Activated naive CD4-positive, alpha-beta T cell treated with anti-CD3 and anti-CD28 coated beads for 36 hours (primary cell): ENCODE measurements at places on chromosomes 4 and X. TPM values are rescaled to one million over a fixed set of nuclear protein-coding genes. Genes with fewer than 3 reads are reported as not detected.

GRCh38 chr4:135418353-135418752 lies 1216.8 kb upstream of the PABPC4L start:
- DNase-seq, result no peak

- no peak for DNase-seq
Measured at GRCh38 chr4:138507522-138507921, 265.4 kb upstream of the SLC7A11 start.

GRCh38 chr4:62288808-62289541 lies 1088.8 kb downstream of the ADGRL3 start:
- DNase-seq, result no peak

DNA sequence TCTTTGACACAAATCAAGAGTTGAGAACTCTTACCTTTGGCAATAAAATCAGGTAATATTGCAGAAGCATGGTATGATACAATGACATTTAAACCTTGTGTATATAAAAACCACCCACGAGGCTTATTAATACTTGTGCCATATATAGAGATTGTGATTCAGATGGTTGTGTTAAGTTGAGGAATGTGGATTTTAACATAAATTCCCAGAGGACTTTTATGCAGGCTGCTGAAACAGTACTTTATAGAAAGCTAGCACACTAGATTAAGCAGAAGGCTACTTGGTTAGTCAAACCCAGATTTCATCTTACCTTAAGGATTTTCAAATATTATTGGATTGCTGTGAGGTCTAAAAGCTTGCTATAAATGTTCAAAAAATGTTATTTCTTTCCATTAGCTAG lies 325.7 kb upstream of the PCDH10 start:
- no peak for DNase-seq

GRCh38 chr4:156837625-156838345 lies 133.8 kb downstream of the PDGFC start:
- no peak for DNase-seq

DNA sequence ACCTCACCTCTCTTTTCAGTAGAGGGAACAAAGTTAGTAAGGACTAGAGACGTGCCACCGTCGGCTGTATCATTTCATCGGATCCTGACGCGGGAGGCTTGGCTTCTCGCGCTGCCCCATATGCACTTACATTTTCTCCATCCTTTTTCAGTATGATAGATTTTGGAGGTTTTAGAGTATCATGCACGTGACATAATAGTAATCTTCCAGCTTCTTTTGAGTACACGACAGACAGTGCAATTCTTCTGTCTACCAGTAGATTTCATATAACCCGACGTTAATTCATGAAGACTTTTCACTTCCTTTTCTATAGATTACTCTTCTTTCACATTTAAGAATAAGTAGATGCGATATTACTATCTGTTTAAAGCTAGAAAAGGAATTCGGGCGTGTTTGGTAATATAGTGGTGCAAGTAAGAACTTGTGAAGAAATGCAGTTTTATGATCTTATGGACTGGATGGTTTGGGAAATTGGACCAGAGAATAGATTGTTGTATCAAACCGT lies 1.0 kb downstream of the CDS1 start:
- DNase-seq, result peak; percentile 18

DNA sequence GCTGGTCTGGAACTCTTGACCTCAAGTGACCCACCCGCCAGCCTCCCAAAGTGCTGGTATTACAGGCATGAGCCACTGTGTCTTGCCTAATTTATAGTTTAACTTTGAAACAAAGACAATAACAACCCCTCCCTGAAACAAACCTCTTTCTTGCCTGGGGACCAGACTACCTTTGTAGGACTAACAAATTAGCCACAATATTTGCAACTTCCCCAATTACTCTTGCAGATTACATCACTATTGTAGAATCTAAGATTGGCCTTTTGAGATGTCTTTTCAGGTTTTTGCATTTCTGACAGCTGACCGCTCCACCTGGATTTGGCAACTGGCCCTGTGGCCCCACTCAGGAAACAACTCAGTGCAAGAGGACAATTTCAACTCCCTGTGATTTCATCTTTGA lies 84.8 kb downstream of the AKAP4 start:
- DNase-seq, result no peak

GRCh38 chrX:100413229-100413628 lies 3.2 kb upstream of the PCDH19 start:
- peak; percentile 46 for DNase-seq

GRCh38 chr4:11843340-11843739 lies 414.6 kb upstream of the HS3ST1 start:
- DNase-seq, result no peak

- no peak for DNase-seq
Measured at GRCh38 chr4:82780752-82781231, 17.8 kb downstream of the SCD5 start.

- no peak for DNase-seq
Measured at GRCh38 chr4:25397305-25397704, 20.2 kb downstream of the ANAPC4 start.

- no peak for DNase-seq
Measured at GRCh38 chrX:2340991-2341390, 159.8 kb downstream of the DHRSX start.

DNA sequence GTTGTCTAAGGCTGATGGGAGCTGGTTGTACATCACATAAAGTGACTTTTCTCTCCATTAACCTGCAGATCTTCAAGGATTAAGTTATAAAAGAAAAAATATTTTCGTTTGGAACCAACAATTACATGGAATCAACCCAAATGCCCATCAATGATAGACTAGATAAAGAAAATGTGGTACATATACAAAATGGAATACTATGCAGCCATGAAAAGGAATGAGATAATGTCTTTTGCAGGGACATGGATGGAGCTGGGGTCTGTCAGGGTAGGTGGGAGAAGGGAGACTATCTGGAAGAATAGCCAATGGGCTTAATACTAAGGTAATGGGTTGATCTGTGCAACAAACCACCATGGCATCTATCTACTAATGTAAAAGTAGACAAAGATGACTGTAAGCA lies 313.2 kb downstream of the FSTL5 start:
- DNase-seq, result no peak

- DNase-seq, result no peak
Measured at GRCh38 chr4:101028886-101029285, 318.4 kb downstream of the PPP3CA start.

DNA sequence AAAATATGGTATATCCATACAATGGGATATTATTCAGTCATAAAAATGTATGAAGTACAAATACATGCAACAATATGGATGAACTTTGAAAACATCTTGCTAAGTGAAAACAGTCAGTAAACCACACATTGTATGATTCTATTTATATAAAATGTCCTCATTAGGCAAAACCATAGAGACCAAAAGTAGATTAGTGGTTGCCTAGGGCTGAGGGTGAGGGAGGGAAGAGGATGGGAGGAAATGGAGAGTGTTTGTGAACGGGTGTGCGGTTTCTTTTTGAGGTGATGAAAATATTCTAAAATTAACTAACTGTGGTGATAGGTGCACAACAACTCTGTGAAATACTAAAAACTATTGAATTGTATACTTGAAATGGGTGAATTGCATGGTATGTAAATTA lies 29.6 kb downstream of the TEX11 start:
- no peak for DNase-seq

GRCh38 chr4:135368831-135369230 lies 1167.2 kb upstream of the PABPC4L start:
- DNase-seq, result no peak

DNA sequence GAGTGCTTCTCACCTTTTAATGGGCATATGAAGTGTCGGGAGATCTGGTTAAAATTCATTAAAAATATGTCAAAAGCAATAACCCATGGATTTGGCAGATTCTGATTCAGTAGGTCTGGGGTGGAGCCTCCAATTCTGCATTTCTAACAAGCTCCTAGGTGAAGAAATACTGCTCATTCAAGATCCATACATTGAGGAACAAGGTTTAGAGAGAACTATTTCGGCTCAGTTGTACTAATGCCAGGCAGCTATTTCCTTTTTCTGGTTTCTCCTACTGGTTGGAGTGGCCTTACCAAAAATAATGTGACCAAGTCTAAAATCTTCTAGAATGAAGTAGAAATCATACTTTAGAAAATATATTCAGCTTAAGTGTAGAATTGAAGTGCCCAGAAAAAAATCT lies 117.5 kb downstream of the TSPAN7 start:
- DNase-seq, result no peak

- DNase-seq, result no peak
Measured at GRCh38 chr4:141802333-141802732, 165.9 kb downstream of the IL15 start.

- no peak for DNase-seq
Measured at GRCh38 chrX:110089656-110090403, 86.9 kb downstream of the TMEM164 start.

DNA sequence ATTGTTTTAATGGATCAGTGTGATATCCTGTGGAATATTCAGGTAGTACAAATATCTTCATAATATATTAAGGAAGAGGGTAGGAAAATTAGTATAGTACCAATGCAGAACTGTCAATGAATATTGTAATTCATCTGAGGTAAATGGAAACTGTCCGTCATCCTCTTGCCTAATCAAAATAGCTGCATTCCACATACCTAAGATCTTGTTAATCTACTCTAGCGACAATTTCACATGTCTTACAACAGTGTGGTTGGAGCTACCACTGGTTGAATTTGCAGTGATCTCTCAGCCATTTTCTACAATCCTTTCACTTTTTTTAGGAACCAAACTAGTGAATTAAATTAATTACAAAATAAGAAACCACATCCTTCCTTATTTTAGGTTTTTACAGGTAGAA lies 117.5 kb downstream of the PCDH18 start:
- DNase-seq, result no peak

- DNase-seq, result peak; percentile 73
Measured at GRCh38 chrX:39196192-39197102, 395.2 kb downstream of the MID1IP1 start.

- DNase-seq, result no peak
Measured at GRCh38 chrX:120794525-120794975, 81.1 kb downstream of the CT47B1 start.

CXorf65 gene
- 7.7 TPM for total RNA-seq

TRAM1L1 gene
- total RNA-seq, result not detected

ZDHHC15 gene
- 0.21 TPM for total RNA-seq

DCAF12L2 gene
- not detected for total RNA-seq

XAGE2 gene
- total RNA-seq, result not detected

PDE6B gene
- total RNA-seq, result 17.4 TPM

PLAC8 gene
- 62.0 TPM for total RNA-seq

C4orf54 gene
- total RNA-seq, result not detected

NOP14 gene
- total RNA-seq, result 48.3 TPM

ZNF275 gene
- 10.8 TPM for total RNA-seq

TKTL2 gene
- total RNA-seq, result not detected

RRH gene
- not detected for total RNA-seq
